Osteocyte (in vitro differentiated cells): ENCODE measurements at places on chromosomes 11 and 22.

DNA sequence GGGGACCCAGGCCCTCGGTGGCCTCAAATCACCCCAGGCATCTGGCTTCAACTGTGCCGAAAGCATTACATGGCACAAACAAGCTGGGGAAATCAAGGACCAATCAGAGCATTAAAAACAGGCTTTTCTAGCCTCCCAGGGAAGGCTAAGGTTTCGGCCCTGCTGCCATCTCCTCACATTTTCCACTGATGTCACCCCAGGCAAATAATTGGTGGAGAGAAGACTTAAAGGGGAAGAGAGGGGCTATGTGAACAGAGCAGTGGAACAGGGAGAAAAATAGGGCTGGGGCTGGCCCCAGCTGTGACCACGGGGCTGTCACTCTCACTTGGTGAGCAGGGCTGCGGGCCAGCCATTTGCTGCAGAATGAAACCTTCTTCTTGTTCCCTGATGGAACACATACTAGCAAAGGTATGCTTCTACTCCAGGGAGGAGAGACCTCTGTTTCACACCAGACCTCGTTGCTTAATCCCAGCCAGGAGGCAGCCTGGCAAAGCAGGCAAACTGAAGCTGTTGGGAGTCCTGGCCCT, 581.3 kb downstream of the SOX6 start:
- DNase-seq, result no peak

GRCh38 chr11:92812841-92813240, 156.6 kb upstream of the MTNR1B start:
- no peak for DNase-seq

- DNase-seq, result no peak
Measured at GRCh38 chr11:43980253-43980652, 37.8 kb downstream of the C11orf96 start.

GRCh38 chr22:30747493-30747892, 52.8 kb downstream of the OSBP2 start:
- no peak for DNase-seq

DNA sequence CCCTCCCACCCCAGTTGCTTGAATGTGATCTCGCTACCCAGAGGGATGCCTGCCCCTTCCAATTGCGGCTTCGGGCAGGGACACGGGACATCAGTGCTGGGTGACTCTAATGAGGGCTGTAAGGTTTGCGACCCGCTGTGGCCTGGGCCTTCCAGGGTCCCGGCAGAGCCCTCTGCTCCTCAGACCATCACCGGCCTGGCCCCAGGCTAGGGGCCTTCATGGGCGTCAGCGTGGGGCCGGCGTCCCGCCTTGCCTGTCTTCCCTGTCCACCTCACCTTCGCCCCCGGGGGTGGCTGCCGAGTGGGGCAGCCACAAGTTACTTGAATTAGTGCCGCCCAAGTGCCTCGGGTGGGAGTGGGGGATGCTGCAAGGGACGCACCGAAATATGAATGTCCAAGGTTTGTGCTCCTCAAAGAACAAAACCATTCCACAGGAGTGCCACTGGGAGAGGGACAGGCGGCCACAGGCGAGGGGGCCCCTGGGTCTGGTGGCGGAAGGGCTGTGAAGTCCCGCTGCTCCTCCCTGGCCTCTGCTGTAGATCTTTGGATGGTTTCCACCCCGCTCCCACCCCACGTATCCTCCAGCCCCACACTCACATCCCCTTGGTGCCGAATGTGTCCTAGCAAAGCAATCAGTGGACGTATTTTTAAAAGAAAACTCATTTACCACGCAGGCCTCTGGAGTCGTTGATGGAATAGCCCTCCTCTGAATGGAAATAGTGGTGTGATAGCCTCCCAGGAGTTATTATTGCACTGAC, 317.1 kb downstream of the NTM start:
- peak; percentile 83 for DNase-seq

DNA sequence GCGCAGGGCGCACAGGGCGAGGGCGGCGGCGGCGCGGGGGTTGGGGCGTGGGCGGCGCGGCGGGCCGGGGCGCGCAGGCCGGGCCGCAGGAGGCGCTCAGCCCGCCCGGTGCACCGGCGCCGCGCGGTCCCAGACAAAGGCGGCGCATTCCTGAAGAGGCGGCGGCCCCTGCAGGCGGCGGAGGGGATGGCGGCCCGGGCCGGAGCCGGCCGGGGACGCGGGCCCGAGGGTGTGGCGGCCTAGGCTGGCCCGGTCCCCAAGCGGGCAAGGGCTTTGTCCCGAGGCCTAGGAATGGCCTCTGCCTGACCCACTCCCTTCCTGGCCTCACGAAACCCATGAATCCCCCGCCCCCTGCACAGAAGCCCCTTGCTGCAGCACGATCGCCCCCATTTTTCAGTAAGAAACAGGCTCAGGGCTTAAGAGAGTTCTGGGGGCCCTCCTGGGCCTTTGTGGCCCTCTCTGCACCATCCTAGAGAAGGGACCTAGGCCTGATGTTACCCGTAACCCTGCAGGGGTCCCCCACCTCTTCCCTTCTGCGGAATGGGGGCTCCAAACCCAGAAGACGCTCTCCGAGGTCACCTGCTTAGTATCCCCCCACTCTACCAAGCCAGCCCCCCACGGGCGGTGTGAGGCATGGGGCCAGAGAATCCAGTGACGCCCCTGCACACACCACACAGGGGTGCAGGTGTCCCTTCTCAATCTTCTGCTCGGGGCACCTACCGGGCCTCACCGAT, at the start of gene RTN4R:
RTN4R (minus strand) TSS at position 40 of the 734 bp plus-strand sequence. CDS start 226 bp downstream, outside the sequence.
- DNase-seq, result no peak

GRCh38 chr11:117535201-117535849, 207.7 kb downstream of the CEP164 start:
- no peak for DNase-seq

- no peak for DNase-seq
Measured at GRCh38 chr11:101748572-101749344, 165.0 kb upstream of the TRPC6 start.

DNA sequence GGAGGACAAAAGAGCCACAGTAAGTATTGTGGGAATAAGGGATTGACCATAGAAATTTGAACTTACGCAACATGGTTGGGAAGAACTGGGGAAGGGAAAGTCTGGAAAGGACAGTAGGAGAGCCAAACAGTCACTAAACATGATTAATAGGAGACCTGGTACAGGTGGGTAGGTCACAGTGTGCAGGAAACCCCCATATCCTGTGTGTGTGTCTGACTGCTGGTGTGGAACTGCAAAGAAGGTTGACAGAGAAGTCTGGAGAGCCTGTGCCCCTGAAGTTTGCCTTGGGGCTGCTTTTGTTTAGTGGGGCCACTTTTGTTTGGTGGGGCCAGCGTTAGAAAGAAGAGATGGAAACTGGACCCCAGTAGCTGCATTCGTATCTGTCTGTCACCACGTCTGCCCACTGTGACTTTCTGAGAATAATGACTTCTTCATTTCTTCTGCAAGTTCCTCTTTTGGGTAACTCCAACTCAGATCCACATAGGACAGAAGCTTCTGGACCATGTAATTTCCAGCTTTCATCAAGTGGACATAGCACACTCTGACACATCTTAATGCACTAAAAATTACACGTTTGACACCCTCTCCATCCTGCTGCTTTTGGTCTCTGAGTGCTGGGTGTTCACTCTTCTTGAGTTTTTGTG, 126.8 kb upstream of the RAG2 start:
- DNase-seq, result no peak

DNA sequence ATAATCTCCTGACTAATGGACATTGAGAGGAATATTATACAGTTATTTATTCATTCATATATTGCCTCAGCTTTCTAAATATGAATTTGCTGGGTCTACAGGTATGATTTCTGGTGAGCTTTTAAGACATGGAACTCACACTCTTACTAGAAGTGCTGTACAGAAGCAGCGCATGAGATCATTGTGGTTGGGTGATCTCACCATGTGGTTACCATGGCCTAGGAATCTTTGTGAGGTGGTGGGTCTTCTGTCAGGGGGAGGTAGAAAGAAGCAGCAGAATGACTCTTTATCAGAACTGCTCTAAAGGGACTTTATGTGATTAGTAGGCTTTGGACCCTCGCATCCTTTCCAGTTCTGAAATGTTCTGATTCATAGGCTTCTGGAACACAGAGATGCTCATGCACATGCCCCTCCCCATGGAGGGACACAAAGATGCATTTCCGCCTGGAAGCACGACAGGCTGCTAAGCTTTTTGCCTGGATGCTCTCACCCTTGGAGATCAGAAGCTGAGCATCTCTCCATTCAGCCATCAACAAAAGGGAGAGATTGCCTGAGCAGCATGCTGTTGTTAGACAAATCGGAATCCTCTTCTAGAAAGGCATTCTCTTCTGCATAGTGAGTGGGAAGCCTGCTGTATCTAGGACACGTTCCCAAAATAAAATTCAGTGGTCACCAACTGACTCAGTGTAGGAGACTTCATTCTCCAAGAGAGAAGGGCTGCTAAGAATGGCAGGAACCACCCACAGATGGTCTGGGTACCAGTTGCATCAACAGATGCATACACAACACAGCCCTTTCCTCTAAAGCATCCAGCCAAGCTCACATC, 51.3 kb downstream of the KIRREL3 start:
- no peak for DNase-seq

DNA sequence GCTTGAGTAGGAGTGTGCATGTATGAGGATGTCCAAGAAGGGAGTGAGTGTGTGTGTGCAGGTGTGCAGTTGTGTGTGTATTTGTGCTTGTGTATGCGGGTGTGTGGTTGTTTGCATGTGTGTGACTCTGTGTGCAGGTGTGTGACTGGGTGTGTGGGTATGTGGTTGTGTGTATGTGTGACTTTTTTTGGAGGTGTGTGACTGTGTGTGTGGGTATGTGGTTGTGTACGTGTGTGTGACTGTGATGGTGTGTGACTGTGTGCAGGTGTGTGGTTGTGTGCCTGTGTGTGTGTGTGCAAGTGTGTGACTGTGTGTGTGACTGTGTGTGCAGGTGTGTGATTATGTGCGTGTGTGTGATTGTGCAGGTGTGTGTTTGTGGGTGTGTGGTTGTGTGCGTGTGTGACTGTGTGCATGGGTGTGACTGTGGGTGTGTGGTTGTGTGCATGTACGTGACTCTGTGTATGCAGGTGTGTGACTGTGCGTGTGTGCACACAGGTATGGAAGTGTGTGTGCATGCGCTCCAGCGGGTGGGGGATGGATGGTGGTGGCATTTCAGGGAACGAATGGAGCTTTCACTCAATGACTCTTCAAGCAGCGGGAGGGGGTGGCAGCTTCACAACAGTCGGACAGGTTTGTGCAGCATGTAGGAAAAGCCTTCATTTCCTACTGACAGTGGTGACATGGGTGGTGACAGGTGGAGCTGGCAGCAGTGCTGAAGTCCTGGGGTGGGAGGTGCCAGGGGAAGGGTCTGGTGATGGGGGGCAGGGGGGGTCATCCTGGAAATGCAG, 47.6 kb downstream of the CACNA1I start:
- no peak for DNase-seq

GRCh38 chr22:29636751-29637150, 33.3 kb downstream of the NF2 start:
- no peak for DNase-seq

GRCh38 chr11:102252339-102252891, 64.9 kb upstream of the BIRC3 start:
- no peak for DNase-seq

GRCh38 chr11:56307836-56308235, 7.1 kb upstream of the OR8K3 start:
- DNase-seq, result no peak

GRCh38 chr22:23276656-23277582, 96.6 kb downstream of the BCR start:
- no peak for DNase-seq

DNA sequence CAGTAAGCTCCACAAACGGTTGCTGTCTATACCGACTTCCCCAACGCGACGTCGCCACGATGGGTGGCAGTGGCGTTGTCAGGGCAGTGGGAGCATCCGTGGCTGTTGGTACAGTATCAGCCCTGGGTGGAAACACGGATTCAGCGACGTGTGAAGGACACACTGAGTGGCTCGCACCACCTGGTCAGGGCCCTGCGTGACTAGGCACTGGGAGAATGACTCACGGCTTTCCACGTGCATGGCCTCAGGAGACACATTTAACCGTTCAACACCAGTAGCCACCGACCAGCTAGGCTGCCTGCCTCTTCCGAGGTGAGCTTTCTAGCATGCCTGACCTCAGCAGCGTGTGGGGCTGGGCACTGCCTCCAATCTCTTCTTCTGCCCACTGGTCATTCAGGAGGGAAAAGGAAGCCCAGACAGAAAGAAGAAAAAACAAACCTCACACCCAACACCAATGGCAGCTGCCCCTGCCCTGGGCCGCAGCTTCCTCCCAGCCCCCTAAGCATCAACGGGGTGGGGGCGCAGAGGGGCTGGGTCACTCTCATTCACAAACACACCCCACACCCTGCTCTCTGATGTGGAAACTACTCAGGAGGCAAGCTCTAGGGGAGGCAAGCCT, 59.0 kb downstream of the MYH9 start:
- no peak for DNase-seq

GRCh38 chr11:83162377-83162776, 5.4 kb downstream of the PCF11 start:
- no peak for DNase-seq

GRCh38 chr11:68349461-68350249, 37.3 kb downstream of the LRP5 start:
- DNase-seq, result no peak

- no peak for DNase-seq
Measured at GRCh38 chr11:102590276-102591049, 34.7 kb downstream of the MMP20 start.

- DNase-seq, result no peak
Measured at GRCh38 chr11:67098799-67099429, 20.1 kb upstream of the KDM2A start.

- no peak for DNase-seq
Measured at GRCh38 chr11:71425409-71425808, 22.8 kb downstream of the DHCR7 start.

DNA sequence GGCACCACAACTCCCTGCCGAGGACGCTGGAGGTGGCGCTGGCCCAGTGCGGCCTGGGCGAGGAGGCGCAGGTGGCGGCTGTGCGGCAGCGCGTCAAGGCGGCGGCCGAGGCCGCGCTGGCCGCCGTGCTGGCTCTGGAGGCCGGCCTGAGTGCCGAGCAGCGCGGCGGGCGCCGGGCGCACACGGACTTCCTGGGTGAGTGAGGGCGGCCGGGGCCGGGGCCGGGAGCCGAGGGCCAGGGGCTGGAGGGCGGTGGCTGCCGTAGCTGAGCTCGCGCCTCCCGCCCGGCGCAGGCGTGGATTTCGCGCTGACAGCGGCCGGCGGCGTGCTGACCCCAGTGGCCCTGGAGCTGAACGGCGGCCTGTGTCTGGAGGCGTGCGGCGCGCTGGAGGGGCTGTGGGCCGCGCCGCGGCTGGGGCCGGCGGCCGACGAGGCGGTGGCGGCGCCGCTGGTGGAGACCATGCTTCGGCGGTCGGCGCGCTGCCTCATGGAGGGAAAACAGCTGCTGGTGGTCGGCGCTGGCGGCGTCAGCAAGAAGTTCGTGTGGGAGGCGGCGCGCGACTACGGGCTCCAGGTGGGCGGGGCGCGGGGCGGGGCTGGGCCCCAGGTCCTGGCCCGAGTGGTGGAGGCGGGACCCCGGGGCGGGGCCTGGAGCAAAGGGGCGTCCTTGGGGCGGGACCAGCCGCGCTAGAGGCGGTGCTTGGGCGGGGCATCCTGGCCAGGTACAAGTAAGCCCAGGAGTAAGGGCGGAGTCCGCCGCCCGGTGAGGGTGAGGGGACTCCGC, 5.4 kb downstream of the CARNS1 start:
- peak; percentile 97 for DNase-seq

GRCh38 chr22:37310815-37311595, 28.7 kb downstream of the CYTH4 start:
- no peak for DNase-seq
